ENCODE measurements at places on chromosomes 1 and 21.

- no peak for DNase-seq
These were observed 781.1 kb upstream of the ADGRL4 start for GRCh38 chr1:79787631-79788030.

DNA sequence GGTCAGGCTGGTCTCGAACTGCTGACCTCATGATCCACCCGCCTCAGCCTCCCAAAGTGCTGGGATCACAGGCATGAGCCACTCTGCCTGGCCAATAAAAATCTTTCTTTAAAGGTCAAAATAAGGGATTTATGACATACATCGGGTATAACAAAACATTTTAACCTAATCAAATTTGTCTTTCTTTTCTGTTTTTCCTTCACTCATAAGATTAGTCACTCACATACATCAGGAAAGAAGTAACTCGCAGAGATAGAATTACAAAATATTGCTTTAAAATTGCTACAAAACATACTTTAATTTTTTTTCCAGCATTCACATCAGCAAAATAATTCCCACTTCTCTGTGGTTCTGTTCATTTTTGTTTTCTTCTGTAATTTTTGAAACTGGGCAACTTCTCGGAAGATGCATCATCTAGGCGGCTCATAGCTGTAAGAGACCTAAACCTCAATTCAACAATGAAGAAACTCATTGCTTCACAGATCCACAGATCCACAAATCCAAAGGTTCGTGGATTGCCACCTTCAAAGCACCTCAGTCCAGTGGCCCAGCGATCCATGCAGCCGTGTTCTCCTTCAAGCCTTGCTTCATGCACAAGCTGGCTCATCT, 39.7 kb downstream of the NEK2 start:
- no peak for DNase-seq

- no peak for DNase-seq
These were observed 11.6 kb upstream of the CTRC start for GRCh38 chr1:15426492-15427279.

- DNase-seq = no peak
These were observed 4.2 kb downstream of the MANEAL start for GRCh38 chr1:37797750-37798345.

DNA sequence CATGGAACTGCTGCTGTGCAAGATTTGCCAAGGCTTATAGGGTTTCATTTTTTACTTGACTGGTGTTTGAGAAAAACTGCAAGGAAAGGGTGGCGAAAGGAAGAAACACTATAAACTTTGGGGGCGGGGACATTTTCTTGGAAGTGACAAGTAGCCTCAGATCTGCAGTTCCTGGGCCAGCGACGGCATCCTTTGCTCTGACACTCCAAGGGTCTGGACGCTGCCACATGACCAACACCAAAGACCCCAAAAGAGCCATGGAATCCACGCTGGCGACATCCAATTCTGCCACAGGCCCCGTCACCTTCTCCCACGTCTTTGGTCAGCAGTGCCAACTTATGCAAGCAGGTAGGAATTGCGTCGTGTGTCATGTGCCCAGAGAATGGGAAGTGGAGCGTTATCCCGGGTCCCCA, 193.4 kb downstream of the PRDM2 start:
- no peak for DNase-seq

DNA sequence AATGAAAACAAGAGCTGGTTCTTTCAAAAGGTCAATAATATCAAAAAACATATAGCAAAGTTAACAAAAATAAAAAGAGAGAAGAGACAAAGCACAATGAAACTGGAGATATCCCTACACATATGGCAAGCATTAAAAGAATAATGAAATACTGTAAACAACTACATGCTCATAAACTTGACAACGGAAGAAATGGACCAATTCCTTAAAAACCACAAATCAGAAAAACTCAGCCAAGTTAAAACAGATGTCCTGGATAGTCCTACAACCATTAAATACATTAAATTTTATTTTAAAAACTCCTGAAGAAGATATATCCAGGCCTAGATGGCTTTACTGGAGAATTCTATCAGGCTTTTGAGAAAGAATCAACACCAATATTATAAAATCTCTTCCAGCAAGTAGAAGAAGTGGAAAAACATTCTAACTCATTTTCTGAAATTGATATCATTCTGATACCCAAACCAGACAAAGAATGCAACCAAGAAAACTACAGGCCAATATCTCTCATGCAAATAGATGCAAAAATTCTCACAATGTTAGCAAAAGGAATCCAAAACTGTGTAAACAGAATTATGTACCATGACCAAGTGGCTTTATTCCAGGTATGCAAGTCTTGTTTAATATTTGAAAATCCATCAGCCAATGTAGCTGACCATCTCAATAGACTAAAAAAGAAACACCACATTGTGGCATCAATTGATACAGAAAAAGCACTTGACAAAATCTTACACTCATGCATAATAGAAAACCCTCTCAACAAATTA, 56.1 kb upstream of the LRRC7 start:
- no peak for DNase-seq

DNA sequence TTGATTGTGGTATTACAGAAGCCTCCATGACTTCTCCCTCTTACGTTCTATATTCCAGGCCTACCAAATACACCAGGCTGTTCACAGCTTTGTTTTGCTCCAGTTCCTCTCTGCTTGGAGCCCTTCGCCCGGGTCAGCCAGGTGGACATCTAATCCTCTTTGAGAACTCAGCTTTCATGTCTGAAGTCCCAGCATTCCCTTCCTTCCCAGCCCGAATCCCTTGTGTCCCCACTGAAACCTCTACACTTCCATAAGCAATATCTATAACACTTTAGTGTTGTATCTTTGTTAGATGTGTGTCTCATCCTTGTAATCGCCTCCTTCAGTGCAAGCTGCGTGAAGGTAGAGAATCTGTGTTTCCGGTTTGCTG, 1.9 kb downstream of the RNF11 start:
- DNase-seq = no peak

- no peak for DNase-seq
These were observed 52.6 kb downstream of the LAMC1 start for GRCh38 chr1:183075861-183076260.

DNA sequence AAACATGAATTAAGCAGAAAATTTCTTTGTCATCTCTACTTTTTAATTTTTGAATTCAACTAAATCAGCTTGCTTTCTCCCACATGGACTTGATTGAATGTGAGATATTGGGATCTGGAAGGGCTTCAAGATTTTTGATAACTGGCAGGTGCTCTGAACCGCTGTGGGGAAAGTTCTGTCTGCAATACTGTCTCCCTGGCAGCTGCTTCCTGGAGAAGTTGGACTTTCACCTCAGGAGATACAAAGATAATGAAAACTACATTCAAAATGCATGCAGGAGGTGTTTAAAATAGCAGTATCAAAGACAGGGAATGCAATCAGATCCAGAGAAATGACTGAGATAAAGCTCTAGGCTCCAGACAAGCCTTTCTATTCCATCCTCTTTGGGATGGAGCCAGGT, 338.3 kb downstream of the NEGR1 start:
- no peak for DNase-seq

- no peak for DNase-seq
These were observed 2.5 kb upstream of the ZNF683 start for GRCh38 chr1:26375081-26375480.

- DNase-seq = no peak
These were observed 208.2 kb upstream of the KIAA0040 start for GRCh38 chr1:175400766-175401165.

- no peak for DNase-seq
These were observed 4.4 kb downstream of the F13B start for GRCh38 chr1:197062692-197063091.

- DNase-seq = no peak
These were observed 80.4 kb downstream of the KIF26B start for GRCh38 chr1:245235156-245235555.

- no peak for DNase-seq
These were observed 85.7 kb upstream of the RALGPS2 start for GRCh38 chr1:178639326-178639725.

DNA sequence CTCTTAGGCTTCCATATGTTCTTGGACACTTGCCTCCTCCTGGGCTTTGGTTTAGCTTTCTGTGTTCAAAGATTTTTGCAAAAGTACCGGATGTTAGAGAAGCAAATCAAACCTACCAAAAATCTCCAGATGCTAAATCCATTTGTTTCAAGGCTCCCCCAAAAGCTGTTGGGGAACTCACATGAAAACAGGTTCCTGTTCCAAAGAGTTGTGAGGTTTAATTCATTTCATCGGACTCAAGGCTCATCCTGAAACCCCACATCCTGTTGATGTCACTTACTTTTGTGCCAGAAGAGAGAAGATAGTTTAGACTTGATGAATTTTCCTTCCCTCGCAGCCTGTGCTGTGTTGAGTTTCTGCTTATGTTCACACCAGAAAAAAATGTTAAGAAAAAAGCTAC, 41.7 kb upstream of the RXRG start:
- DNase-seq = no peak

GRCh38 chr1:90340606-90341005, 345.7 kb downstream of the ZNF326 start:
- no peak for DNase-seq

GRCh38 chr1:53343831-53344668, 16.2 kb upstream of the LRP8 start:
- DNase-seq = no peak

DNA sequence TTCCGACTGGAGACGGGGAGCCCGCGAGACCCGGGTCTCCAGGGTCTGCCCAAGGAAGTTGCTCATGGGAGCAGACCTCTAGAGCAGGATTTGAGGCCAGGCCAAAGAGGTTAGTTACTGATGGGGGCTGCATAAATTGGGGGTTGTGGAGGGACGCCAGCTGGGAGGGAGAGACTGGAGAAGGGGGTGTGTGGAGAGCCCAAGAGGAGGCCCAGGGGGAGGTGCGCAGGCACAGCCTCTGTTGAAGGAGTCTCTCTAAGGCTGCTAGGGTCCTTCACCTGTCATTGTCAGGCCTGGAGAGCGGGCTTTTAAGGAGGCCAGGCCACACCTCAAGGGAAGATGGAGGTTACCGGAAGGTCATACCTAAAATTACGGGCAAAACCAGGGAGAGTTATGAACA, 363 bp downstream of the PLA2G5 start:
- no peak for DNase-seq

DNA sequence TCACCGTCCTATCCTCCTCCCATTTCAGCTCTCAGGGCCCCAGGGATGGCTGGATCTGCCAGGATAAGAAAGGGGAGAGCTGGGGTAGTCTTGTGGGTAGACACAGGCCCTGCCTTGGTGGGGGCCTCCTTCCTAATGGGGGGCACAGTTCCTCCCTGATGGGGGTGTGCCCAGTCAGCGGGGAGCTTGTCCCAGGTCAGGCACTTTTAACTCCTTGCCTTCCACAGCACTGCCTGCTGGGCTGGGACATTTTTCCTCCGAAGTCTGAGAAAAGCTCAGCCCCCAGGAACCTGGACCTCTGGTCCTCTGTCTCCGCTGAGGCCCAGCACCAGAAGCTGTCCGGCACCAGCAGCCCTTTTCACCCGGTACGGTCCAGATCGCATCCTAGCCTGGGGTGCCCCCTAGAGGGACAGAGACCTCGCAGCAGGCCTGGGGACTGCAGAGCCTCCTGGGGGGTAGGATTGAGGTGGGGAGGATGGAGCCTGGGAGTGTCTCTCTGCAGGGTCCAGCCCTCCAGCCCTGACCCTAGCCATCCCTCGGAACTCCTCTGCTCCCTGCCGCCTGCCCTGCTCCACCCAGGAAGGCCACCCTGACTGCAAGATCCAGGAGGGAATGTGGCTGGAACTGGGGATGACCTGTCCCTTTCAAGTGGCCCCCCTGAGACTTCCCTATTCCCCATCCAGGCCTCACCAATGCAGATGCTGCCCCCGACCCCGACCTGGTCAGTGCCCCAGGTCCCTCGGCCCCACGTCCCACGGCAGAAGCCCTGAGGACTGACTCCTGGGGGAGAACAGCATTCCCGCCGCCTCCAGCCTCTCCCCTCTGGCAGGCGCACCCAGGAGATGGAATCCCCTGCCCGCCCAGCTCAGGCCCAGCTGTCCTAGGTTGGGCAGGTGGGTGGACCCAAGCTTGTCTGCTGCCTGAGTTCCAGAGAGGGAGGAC, 12.0 kb downstream of the MIIP start:
- DNase-seq = no peak

DNA sequence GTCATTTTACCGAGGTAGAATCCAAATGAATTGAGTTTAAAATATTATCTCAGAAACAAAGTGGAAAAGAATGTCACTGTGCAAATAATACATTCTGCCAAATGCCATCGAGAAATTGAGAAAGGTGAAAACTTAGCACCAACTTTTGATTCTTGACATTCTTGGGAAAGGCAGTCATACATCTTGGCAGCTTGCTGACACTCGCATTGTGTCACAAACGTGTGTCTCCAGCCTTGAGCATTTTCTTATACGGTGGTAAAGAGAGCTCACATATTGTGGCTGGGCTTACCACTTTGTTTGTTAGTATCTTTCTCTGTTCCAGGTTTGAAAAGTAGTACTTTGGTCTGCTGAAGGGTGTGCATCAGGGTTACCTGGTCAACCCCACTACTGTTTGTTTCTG, 1456.1 kb downstream of the BRINP3 start:
- DNase-seq = no peak

GRCh38 chr1:178774263-178774662, 49.2 kb downstream of the RALGPS2 start:
- DNase-seq = no peak

GRCh38 chr1:21118167-21118566, 58.5 kb downstream of the EIF4G3 start:
- no peak for DNase-seq
